ENCODE measurements at places on chromosomes 7 and 10.

- DNase-seq: no peak
Measured at GRCh38 chr10:123746520-123746919, 80.4 kb downstream of the GPR26 start.

- no peak for DNase-seq
Measured at GRCh38 chr7:20395104-20395503, 64.4 kb downstream of the ITGB8 start.

DNA sequence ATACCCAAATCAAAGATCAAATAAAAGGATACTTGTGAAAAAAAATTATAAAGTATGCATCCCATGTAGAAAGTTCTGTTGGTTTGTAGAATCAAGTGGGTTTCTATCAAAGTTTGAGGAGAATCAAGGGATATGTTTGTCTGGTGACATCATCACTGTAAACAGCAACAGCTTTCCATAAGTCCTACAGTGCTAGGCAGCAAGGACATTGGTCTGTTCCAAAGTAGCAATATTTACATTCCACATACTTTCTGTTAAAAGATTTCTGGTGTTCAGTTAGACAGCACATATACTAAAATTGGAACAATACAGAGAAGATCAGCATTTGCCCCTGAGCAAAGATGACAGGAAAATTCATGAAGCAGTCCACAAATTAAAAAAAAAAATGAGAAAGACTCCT lies 683.9 kb downstream of the XPNPEP1 start:
- DNase-seq: no peak

DNA sequence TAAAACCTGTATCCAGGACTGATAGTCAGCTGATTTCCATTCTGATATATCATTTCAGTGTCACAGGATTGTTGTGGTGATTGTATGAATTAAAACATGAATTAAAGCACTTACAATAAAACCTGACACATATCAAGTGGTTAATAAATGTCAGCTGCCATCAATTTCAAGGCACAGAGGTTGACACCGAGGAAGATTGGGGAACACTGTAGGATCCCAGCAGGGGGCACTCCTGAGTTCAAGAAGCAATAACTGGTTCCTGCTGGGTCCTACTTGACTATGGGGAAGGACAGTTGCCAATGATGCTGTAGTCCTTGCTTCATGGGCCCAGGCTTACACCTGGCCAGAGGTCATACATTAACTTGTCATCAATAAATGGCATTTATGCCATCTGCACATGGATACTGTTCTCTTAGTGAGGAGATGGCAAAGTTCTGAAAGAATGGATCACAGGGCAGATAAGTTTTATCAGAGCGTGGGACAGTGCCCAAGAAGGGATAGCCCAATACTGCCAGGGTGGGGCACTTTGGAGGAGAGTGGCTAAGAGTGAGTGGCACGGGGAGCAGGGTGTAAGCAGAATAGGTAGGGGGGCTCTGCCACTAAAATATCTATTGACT lies 24.1 kb downstream of the FZD1 start:
- DNase-seq: no peak

- no peak for DNase-seq
Measured at GRCh38 chr10:76091926-76092325, 660.5 kb downstream of the LRMDA start.

DNA sequence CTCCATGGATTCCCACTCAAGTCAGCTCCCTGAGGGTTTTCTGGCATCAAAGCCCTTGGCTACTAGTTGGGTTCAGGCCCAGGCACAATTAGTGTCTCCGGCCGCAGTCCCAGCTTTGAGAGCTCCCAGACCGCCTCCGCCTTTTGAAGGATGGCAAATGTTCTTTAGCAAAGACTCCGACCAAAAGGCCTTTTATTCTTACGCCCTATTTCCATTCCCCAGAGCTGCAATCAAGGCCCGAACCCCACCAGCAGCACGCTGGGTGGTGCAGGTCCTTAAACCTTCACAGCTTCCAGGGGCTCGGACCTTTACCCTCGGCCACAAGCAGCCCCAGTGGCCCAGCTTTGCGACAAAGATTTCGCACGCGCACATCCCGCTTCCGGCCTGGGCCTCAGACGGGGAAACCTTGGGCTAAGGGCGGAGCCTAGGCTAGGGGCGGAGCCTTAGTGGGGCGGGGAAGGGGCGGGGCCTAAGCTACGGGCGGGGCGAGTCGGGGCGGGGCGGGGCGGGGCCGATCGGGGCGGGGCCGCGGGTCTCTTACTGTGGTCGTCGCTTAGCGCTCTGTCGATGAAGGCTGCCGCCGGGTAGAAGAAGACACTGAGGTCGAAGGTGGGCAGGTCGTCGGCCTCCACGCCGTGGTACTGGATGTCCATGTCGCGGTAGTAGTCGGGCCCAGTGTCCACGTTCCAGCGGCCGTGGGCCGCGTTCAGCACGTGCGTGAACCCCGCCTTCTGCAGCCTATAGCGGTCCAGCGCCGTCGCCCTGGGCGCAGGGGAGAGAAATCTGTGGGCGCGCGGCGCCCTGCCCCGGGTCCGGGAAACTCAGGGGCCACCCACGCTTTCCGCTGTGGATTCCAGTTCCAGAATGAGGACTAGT lies 68.0 kb upstream of the SAMD8 start:
- peak; percentile 41 for DNase-seq

- DNase-seq: no peak
Measured at GRCh38 chr10:91708174-91708861, 75.4 kb upstream of the PPP1R3C start.

- DNase-seq: peak; percentile 43
Measured at GRCh38 chr10:72637398-72637857, 11.5 kb upstream of the MICU1 start.

GRCh38 chr7:111883241-111883640 lies 320.9 kb upstream of the IMMP2L start:
- no peak for DNase-seq

GRCh38 chr10:4051011-4051640 lies 266.1 kb upstream of the KLF6 start:
- DNase-seq: no peak

GRCh38 chr7:1024331-1024841 lies 20.0 kb upstream of the GPR146 start:
- no peak for DNase-seq

GRCh38 chr7:131652934-131653333 lies 96.5 kb upstream of the PODXL start:
- no peak for DNase-seq

DNA sequence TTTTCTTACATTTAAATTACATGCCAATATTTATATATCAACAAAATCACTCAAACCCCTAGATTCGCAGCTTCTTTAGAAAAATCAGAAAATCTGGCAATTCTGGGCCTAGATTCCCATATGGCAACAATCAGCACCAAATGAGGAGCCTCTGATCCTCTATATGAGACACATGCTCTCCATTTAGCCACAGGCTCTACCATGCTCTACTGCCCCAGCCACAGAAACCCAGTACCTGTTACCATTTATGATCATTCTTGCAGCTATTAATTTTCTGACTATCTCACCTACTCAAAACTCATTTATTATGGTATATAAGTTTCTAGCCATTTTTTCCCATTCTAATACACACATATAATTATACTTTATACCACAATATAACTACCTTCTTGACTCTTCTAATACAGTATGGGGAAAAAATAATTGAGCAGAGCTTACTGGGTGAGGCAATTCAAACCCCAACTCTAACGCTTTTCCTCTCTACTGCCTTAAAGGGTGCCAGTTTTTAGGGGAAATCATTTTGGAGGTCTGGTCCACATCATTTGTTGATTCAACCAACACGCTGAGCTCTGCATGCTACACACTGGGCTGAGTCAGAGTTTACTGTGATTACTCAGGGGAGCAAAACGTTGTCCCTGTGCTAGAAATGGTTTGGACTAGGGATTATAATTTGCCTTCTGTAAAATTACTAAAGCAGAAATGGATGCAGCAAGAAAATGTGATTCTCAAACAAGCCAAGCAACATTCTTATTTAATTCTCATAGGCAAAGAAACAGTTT lies 11.6 kb downstream of the PDLIM1 start:
- no peak for DNase-seq

GRCh38 chr7:79272066-79272669 lies 181.3 kb downstream of the MAGI2 start:
- no peak for DNase-seq

GRCh38 chr7:158025686-158026600 lies 561.7 kb downstream of the PTPRN2 start:
- no peak for DNase-seq

DNA sequence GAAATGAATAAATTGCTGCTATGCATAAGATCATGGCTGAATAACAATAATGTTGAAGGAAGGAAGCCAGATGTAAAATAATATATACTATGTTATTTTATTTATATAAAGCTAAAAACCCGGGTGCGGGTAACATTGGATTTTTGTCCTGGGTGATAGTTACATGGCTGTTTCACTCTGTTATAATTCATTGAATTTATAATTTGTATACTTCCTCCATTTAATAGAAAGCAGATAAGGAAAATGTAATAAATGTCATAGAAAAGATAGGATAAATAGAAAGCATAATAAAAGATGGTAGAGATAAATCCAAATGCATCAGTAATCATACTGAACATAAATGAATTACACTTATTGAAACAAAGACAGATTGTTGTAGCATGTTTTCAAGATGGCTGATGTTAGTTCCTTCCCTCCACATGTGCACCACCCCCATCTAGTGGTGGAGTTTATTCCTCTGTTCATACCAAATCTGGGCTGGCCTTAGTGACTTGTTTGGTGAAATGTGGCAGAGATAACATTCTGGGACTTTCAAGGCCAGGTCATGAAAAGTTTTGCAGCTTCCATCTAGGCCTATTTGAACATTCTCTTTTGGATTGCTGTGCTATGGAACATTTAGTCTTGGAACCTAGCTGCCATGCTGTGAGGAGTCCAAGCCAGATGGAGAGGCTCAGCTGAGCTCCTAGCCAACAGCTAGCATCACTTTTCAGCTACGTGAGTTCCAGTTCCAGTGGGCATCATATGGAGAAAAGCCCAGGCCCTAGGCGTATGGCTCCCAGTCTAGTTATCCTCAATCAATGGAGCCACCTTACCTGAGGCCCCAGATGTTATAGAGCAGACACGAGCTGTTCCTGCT lies 46.9 kb downstream of the AHCYL2 start:
- peak; percentile 62 for DNase-seq

DNA sequence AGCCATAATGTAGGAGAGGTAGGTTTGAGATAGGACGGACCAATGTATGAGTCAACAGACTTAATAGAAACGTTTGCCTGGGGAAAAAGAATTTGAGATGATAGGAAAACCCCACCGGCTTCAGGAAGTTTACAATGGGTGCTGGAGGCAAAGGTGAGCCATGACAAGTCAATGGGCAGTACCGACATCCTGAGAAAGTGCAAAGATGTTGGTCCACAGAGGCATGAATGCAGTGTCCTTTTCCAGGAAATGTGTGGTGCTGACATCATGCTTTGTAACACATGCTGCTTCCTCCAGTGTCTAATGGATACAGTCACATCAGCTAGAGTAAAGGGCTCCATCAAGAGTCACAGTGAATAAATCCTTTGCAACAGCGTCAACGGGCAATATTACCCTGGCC lies 533.6 kb downstream of the INHBA start:
- DNase-seq: no peak

GRCh38 chr7:99531354-99531765 lies 20.6 kb downstream of the FAM200A start:
- DNase-seq: no peak

GRCh38 chr7:39734633-39735004 lies 111.2 kb downstream of the RALA start:
- no peak for DNase-seq

GRCh38 chr7:18437101-18437500 lies 58.4 kb upstream of the HDAC9 start:
- no peak for DNase-seq

DNA sequence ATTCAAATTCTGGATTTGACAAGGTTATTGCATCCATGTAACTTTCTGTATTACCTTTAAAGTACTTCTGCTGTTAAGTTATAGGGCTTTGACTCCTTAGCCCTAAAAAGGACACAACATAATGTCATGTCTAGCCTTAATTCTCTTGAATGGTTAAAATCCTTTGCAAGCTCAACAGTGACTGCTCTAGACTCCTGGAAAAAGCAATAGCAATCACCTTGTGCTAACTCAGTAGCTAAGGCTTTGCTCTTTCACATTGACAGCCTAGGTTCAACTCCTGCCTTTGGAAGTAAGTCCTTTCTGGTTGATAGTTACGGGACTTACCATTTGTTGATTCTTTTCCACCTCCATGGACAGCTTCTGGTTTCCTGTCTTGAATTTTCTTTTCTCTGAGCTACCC lies 16.1 kb upstream of the CREB3L2 start:
- no peak for DNase-seq

DNA sequence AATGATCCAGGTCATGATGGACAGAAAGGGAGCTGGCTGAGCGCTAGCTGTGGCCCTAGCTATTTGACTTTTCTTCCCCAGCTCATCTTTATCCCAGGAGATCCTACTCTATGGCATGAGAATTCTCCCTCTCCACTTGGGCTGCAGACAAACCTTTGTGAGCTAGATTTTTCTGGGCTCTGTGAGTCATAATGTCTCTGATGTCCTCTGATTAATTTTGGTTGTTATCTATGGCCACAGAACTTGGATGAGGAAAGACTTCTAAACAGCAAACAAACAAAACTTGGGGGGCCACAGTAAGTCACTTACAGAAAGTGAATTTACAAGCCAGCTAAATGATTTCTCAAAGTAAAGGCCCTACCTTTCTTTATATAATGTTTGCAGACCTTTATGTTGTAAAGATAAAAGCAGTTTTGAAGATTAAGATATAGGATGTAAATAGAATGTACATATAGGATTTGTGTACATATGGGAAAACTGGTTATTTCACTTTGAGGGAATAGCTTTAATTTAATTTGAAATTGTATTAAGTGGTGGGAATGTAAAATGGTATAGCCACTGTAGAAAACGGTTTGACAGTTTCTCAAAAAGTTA lies 10.4 kb downstream of the ABLIM1 start:
- no peak for DNase-seq

GRCh38 chr7:874031-874749 lies 2.2 kb upstream of the GET4 start:
- no peak for DNase-seq

DNA sequence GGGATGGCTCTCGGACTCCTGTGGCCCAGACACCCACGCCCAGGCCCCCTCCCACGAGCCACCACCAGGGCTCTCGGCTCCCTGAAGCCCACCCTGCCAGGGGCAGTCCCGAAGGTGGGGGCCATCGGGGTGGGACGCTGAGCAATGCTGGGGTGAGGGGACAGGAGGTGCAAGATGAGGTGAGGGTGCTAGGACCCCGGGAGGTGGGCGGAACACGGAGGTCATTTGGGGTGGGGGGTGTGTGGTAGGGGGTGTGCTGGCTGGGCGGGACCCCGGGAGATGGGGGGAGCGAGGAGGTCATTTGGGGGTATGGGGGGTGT lies 17.0 kb upstream of the LFNG start:
- no peak for DNase-seq

GRCh38 chr10:128031216-128031615 lies 95.0 kb downstream of the MKI67 start:
- DNase-seq: no peak

GRCh38 chr7:108528183-108528712 lies 2.3 kb upstream of the PNPLA8 start:
- DNase-seq: no peak

GRCh38 chr10:17907641-17908040 lies 44.1 kb upstream of the SLC39A12 start:
- no peak for DNase-seq

- no peak for DNase-seq
Measured at GRCh38 chr7:89887489-89887888, 266.8 kb upstream of the STEAP1 start.

Measured in stimulated activated naive CD8-positive, alpha-beta T cell treated with anti-CD3 and anti-CD28 coated beads, Interleukin-15, amount 100 ng/mL, for 72 hours (primary cell).